MG63 (cell line): ENCODE measurements at places on chromosomes 2 and 18. TPM values are rescaled to one million over a fixed set of nuclear protein-coding genes. Genes with fewer than 3 reads are reported as not detected.

GRCh38 chr2:85976106-85976920 lies 87.5 kb upstream of the ST3GAL5 start:
- no peak for DNase-seq

- DNase-seq = no peak
These were observed 38.2 kb downstream of the CUL3 start for GRCh38 chr2:224546926-224547325.

- DNase-seq = no peak
These were observed 203.1 kb downstream of the RAB3GAP1 start for GRCh38 chr2:135255208-135255607.

DNA sequence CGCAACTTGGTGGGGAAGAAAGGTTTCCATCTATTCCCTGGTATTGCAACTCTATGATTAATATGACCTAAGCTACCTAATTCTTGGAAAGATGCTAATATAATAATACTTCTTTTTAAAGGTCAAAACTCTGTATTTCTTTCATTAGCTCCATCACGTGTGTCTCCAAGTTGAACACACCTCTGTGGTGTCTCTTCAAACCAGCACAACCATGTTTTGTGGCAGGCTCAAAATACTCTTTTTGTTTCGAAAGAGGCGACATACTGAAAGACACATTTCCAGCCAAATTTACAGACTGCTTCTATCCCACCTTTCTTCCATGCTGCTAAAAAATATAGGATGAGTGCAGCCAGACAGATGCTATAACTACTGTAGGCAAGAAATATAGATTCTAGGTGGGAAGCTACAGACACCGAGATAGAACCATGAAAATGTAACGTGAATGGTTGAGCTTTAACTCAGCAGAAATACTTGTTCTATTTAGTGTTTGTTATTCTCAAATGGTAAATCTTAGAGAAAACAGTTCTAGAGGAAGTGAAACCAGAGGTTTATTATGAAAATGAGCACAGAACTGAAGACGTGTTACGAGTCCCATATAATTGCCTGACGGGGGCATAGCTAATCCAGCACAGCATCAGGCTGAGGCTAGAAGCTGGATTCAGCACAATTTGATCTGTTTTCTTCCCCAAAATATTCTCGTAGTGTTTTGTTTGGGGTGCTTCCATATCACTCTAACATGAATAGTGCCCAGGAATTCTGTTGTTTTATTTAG lies 991.5 kb upstream of the FANCL start:
- no peak for DNase-seq

CHMP1B gene
- total RNA-seq = 19.0 and 25.0 TPM in 2 replicates
